ENCODE measurements at places on chromosomes 1 and 21.

DNA sequence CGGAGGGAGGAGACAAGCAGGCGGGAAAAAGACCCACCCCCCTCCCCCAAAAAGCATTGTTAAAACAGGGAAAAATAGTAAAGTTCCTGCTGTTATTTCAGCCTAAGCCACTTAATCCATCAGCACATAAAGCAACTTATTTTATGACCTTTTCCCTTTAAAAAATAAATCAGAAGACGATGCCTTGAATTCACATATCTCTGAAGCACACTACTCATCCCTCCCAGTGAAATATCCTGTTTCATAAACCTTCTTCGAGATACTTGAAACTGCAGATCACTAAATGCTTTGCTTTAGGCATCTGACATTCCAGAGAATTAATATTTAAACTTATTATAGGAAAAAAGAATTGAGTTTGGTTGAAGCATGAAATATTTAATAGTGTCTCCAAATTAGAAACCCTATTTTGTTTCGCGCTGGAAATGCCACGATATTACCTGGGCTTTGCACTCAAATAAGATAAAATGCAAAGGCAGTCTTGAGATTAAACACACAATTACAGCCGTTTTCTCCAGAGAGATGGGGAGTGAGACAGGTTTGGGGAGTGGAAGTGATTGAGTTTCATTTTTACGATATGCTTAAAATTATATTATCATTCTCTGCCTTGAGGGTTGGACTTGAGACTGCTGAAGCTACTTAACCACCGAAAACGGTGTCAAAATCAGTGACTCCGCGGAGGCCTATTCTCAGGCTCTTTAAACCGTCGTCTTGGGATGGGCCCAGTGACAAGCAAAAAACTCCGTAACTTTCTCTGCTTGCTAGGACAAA is 9.3 kb downstream of the GLIS1 start:
- no peak for DNase-seq

DNA sequence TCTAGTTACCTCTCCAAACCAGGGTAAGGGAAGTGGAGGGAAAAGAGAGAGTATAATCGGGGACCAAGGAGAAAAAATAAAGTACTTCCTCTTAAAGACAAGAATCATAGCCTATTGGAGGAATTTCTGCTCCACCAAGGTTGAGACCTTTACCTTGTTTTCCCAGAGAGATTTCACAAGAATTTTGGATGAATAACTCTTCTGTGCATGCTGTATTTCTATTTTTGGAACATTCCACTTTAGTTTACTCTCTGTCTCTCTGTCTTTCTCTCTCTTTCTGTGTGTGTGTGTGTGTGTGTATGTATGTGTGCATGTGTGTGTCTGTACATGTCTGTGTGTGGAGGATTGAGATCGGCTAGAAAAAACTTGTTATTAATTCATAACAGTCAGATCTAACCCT is 318.4 kb upstream of the RGS18 start:
- no peak for DNase-seq

DNA sequence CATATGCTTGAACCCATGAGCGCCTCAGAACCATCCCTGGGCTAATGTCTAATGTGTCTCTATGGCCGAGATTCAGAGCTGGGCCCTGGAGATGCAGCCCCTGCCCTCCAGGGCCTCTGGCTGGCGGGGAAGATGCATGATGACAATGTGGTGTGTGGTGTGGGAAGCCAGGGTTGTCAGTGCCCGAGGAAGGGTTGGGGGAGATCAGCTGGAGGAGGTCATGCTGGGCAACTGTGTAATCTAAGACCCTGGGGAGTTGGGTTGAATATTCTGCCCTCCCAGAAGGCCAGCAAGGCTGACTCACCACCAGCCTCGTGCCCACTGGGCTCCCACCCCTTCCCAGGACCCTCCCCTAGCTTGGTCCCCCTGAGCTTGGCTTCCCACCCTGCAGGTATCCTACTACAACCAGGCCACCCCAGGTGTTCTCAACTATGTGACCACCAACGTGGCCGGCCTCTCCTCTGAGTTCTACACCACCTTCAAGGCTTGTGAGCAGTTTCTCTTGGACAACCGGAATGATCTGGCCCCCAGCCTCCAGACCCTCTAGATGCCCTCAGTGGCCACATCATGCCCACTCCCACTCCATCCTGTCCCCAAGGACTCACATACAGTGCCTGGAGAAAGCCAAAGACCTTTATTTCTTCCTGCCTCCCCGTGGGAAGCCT is 14.6 kb downstream of the FAM151A start:
- no peak for DNase-seq

GRCh38 chr1:46221749-46222148 is 18.6 kb downstream of the LURAP1 start:
- no peak for DNase-seq
